Cardiac muscle cell (in vitro differentiated cells and primary cell): ENCODE measurements at places on chromosomes 5 and 9.
A peak's percentile ranks its signal among the peaks of the same experiment; 100 is the strongest.

- DNase-seq, result no peak
Observed at GRCh38 chr5:178996156-178996555, 1.0 kb upstream of the GRM6 start.

DNA sequence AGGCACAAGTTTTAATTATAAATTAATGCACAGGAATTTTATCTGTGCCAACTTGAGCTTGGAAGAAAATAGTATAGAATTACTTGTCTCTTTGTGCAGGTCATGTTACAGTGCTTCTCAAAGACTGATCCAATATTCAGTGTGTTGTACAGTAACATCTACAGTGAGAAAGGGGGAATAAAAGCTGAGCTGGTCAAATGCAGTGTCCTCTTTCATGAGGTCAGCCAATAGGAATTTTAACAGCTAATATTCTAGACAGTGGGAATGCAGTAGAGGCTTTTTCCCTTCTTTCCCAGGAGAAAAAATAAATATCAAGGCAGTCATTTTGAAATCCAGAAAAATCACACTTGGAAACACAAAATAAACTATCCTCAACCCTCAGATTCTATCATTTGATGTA is 95.7 kb upstream of the ITGA1 start:
- DNase-seq, result no peak

- no peak for DNase-seq
Observed at GRCh38 chr5:61245936-61246335, 83.7 kb upstream of the SMIM15 start.

DNA sequence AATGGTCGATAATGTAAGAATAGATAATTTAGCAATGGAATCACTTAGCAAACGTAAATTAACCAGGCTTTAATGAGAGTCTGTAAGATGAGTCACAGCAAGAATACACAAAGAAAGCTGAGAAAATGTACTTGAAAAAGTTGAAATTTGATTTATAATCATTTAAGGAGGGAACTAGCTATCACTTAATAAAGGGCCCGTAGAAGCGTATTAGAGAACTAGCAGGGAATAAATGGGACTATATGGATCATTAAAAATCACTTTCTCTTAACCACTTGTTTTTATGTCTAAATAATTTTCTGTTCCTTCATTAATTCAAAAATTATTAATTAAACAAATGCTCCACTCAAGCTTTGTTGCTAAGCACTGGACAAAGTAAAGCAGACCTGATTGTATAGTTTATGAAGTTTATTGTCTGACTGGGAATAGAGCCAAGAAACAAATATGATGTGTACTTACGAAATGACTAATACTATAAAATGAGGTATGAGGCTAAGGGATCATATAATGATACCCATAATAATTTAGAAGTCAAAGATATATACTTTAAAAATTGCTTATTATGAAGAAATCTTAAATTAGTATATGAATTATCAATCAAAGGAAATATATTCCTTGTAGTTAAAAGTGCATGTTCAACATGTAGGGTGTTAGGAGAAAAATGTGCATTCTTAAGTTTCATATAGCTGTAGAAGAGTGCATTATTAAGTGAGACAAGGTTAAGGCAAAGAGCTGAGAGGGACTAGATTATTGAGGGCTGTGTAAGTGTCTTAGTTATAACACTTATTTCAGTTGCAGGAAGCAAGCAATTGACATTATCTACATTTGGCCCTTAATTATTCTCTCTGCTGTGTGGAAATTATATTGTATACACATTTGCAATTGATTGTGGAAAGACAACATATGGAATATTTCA is 196.8 kb downstream of the PRDM9 start:
- DNase-seq, result no peak

GRCh38 chr9:114280636-114281472 is 42.0 kb upstream of the ORM1 start:
- DNase-seq, result peak; percentile 34

GRCh38 chr5:111299831-111300432 is 75.7 kb downstream of the CAMK4 start:
- no peak for DNase-seq

- DNase-seq, result peak; percentile 62
Observed at GRCh38 chr5:157130925-157131324, 11.7 kb downstream of the MED7 start.
